Large intestine (tissue), 12 donors: ENCODE measurements at places on chromosomes 4 and X. TPM values are rescaled to one million over a fixed set of nuclear protein-coding genes. Genes with fewer than 3 reads are reported as not detected.
A peak's percentile ranks its signal among the peaks of the same experiment; 100 is the strongest.

DNA sequence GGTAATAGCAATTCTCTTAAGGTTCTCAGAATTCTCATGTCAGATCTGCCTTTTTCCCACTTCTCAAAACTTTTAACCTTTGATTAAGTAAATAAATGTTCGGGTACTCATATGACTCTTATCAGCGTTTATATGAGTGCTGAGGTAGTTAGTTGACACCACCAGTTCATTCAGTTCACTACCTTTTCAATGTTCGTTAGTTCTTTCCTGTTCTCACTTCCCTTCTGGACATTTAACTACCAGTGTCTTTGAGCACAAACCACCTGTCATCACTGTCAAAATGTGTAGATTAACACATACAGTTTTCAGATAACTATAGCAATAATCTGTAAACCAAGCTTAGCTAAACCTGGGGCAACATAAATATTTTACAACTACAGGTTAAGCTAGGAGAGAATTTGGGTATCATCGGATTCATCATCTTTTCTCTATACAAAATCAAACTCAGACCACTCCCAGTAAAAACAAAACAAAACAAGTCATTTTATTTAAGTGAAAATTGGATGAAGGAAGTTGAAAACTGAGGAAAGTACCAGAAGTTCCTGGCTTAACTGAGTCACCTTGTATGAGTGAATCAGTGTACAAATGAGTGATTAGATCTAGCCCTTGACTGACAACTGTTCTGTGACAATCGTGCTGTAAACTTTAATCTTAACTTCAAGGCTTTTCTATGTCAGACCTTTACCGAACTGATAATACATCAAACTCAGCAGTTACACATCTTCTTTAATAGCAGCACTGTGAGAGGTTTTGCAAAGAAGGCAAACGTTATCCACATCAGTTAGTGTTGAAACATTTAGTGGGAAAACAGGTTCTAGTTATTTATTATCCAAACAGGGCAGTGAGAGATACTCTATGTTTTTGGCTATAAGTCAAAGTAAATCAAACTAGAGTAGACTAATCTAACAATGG lies 41.9 kb downstream of the ARHGEF38 start:
- H3K27ac ChIP-seq, result peak overlapping the region; percentile 83
- H3K36me3 ChIP-seq, result peaks cover 11% of the 10 kb centered on the region
- H3K4me3 ChIP-seq, result no peak overlapping the region
- peak; percentile 88 for DNase-seq
- no peaks in the 10 kb centered on the region for H3K27me3 ChIP-seq

DNA sequence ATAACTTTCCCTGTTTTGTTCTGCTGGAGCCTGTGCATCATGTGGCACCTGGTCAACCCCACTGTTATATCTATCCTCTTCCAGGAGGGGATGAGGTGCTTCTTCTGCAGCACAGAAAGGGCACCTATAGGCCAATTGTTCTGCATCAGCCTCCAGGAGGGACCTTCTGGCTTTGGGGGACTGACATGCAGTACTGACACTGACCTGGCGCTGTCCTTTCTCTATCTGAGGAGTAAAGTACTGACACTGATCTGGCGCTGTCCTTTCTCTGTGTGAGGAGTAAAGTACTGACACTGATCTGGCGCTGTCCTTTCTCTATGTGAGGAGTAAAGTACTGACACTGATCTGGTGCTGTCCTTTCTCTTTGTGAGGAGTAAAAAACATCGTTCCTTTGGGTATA lies 498.4 kb downstream of the PACRGL start:
- H3K27me3 ChIP-seq, result no peaks in the 10 kb centered on the region
- H3K36me3 ChIP-seq, result no peaks in the 10 kb centered on the region
- DNase-seq, result no peak

GRCh38 chr4:12126474-12126873 lies 697.8 kb upstream of the HS3ST1 start:
- DNase-seq, result no peak
- no peak overlapping the region for H3K27ac ChIP-seq
- no peaks in the 10 kb centered on the region for H3K4me1 ChIP-seq
- no peaks in the 10 kb centered on the region for H3K36me3 ChIP-seq

DNA sequence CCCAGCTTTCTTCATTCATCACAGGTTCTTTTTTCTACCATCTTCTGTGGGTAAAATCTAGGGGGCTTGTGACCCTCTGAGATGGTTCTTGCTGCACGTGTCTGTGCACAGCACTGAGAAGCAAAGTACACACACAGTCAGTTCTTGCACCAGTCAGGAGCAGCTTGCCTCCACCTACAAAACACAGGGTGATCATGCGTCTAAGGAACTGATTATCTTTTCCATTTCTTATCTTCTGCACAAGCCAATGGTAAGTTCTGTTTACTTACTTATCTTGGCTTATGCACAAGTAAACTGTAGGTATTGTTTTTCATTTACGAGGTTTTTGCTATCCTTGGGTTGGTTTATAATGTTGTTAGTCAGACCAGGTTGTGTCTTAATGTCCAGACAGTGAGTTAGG lies 40.7 kb downstream of the TRIM2 start:
- H3K27me3 ChIP-seq, result no peaks in the 10 kb centered on the region
- H3K4me1 ChIP-seq, result peaks cover 59% of the 10 kb centered on the region
- H3K27ac ChIP-seq, result peak overlapping the region; percentile 61
- peak; percentile 81 for DNase-seq

DNA sequence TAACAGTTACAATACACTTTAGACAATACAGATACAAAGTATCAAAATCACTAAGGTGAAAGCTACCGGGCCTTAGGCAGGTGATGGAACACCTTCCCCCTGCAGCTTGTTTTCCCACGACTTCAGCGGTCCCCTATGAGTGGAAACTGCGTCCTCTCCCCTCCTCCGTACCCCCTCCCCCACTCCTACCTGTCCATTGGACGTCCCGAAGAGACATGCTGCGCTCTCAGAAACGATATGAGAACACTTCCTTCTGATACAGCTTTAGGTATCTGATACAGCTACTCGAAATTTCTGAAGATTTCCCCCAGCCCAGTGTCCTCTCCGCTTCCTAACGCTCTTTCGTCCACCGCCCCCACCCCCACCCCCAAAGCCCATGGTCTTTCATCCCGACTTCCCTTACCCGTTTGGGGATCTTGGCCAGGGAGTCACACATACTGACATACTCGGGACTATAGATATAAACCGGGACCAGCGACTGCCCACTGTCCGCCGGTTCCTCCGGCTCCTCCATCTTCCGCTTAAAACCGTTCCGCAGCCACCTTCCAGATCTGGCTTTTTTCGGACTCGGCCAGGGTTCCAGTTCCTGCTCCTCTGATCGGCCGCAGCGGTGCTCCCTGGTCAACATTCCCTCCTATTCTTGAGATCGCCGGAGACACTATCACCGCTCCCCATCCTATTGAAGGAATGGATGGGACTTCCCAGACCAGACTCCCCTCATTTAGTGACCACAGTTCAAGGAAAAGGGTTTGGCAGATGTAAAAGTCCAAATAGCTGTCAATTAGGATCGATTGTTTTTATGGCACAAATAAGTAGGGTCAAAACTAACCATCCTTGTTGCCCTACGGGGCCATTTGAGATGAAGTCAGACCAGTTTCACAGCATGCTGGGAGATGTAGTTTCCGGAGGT lies at the start of gene HDAC8:
TSS of gene HDAC8 (minus strand) at position 596 of the 910 bp plus-strand sequence. CDS start at position 514, 82 bp downstream.
- no peaks in the 10 kb centered on the region for H3K4me1 ChIP-seq
- peaks cover 15% of the 10 kb centered on the region for H3K36me3 ChIP-seq
- peak within 1 kb of the TSS; percentile 68 for H3K4me3 ChIP-seq
- no peaks in the 10 kb centered on the region for H3K27me3 ChIP-seq
- peak; percentile 69 for DNase-seq

- no peaks in the 10 kb centered on the region for H3K27me3 ChIP-seq
- no peak for DNase-seq
- H3K4me3 ChIP-seq, result no peak overlapping the region
- H3K27ac ChIP-seq, result no peak overlapping the region
- H3K36me3 ChIP-seq, result peaks cover 8% of the 10 kb centered on the region
Measured at GRCh38 chr4:13367244-13367643, 116.9 kb downstream of the RAB28 start.

DNA sequence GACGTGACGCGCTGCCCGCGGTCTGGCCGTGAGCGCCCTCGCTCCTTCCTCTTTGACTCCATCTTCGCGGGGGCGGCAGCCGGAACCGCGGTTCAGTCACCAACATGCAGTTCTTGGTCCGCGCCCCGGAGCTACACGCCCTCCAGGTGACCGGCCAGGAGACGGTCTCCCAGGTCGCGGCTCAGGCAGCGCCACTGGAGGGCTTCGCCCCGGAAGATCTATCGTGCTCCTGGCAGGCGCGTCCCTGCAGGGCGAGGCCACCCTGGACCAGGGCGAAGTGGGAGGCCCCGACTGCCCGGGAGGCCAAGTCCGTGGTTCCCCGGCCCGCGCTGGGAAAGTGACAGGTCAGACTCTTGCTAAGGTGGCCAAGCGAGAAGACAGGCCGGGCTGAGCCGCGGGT lies 2.9 kb downstream of the TRIML2 start:
- no peaks in the 10 kb centered on the region for H3K27me3 ChIP-seq
- no peaks in the 10 kb centered on the region for H3K4me1 ChIP-seq
- H3K36me3 ChIP-seq, result no peaks in the 10 kb centered on the region
- no peak overlapping the region for H3K4me3 ChIP-seq

GRCh38 chr4:83269256-83269655 lies 15.3 kb downstream of the COQ2 start:
- H3K4me3 ChIP-seq, result no peak overlapping the region
- no peak overlapping the region for H3K27ac ChIP-seq
- H3K27me3 ChIP-seq, result no peaks in the 10 kb centered on the region
- DNase-seq, result no peak
- H3K36me3 ChIP-seq, result peaks cover 30% of the 10 kb centered on the region

GRCh38 chr4:143313521-143313920 lies 23.2 kb upstream of the GAB1 start:
- H3K4me3 ChIP-seq, result no peak overlapping the region
- no peak for DNase-seq
- no peaks in the 10 kb centered on the region for H3K27me3 ChIP-seq
- no peak overlapping the region for H3K27ac ChIP-seq

GRCh38 chrX:103733017-103733416 lies 22.3 kb downstream of the TMEM31 start:
- H3K4me1 ChIP-seq, result no peaks in the 10 kb centered on the region
- H3K4me3 ChIP-seq, result no peak overlapping the region
- peaks cover 4% of the 10 kb centered on the region for H3K27me3 ChIP-seq
- no peak overlapping the region for H3K27ac ChIP-seq
- no peak for DNase-seq
- H3K36me3 ChIP-seq, result no peaks in the 10 kb centered on the region

Gene SERPINA7
- 0.48 TPM for polyA plus RNA-seq

Gene CTAG1A
- not detected for polyA plus RNA-seq

Gene SPIN2B
- 12.3 TPM for polyA plus RNA-seq
